IMR-90 (cell line): ENCODE measurements at places on chromosomes 12 and 14. TPM values are rescaled to one million over a fixed set of nuclear protein-coding genes. Genes with fewer than 3 reads are reported as not detected.

GRCh38 chr12:104727726-104728465 is 230.2 kb downstream of the SLC41A2 start:
- no peak overlapping the region for H3K27ac ChIP-seq

- H3K4me1 ChIP-seq: no peaks in the 10 kb centered on the region
- H3K27ac ChIP-seq: no peak overlapping the region
- H3K4me3 ChIP-seq: no peak overlapping the region
- H3K27me3 ChIP-seq: no peaks in the 10 kb centered on the region
Measured at GRCh38 chr12:131035245-131035681, 81.6 kb downstream of the ADGRD1 start.

DNA sequence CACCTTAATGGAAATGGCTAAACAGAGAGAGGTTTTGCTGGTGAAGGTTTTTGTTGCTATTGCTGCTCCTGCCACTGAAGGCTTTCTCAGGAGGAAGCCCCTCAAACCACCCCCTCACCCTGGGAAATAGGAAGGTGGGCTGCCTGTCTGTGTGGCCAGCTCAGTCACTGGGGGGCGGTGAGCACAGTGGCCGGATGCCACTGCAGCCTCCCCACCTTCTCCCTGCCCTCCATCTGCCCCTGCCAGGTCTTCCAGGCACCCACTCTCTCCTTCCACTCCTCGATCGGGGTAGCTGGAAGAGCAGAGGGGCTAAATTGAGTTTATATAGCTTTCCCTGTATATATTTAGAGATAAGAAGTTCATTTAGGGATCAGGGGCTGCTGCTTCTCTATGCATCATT is 80.8 kb downstream of the PAPOLA start:
- H3K4me3 ChIP-seq: no peak overlapping the region
- H3K4me1 ChIP-seq: no peaks in the 10 kb centered on the region
- no peak for DNase-seq
- H3K27me3 ChIP-seq: peaks cover 48% of the 10 kb centered on the region
- H3K27ac ChIP-seq: no peak overlapping the region

DNA sequence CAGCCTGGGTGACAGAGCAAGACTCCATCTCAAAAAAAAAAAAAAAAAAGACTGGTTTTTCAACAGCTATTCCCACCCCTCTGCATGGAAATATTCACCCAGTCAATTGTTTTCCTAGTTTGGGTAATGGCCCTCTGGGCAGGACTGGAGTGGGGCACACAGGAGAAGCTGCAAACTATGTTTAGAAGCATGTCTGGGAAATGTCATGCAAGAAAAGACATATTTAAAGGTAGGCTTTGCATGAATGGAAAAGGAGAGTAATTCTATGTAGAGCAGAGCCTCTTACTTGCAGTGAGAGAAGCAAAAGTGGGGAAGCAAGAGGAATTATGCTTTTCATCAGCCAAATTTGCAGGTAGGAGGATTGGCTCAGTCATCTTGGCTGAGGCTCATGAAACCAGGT is 276.5 kb upstream of the PLEKHG7 start:
- H3K36me3 ChIP-seq: no peaks in the 10 kb centered on the region
- no peak for DNase-seq
- no peaks in the 10 kb centered on the region for H3K4me1 ChIP-seq

- DNase-seq: no peak
- no peak overlapping the region for H3K4me3 ChIP-seq
- H3K4me1 ChIP-seq: no peaks in the 10 kb centered on the region
- H3K27me3 ChIP-seq: no peaks in the 10 kb centered on the region
Measured at GRCh38 chr12:128338386-128339125, 71.6 kb downstream of the TMEM132C start.

DNA sequence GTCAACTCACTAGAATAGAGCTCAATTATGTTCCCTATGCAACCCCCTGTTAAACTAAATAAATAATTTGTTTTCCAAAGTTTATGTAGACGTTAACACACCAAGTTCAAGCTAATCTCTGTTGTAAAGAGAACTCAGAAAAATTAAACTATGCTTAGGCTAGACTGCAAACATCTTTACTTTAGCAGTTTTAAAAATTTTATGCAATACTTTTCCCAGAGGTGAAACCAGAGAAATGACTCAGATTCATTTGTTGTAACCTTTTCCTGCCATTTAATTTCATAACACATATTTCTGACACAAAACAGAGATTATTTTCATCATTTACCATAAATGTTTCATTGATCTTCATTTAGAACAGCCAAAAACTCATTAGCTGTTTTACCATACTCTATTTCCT is 27.4 kb downstream of the ABCC9 start:
- H3K27ac ChIP-seq: no peak overlapping the region
- no peaks in the 10 kb centered on the region for H3K4me1 ChIP-seq
- DNase-seq: no peak
- no peak overlapping the region for H3K4me3 ChIP-seq
- no peaks in the 10 kb centered on the region for H3K36me3 ChIP-seq

DNA sequence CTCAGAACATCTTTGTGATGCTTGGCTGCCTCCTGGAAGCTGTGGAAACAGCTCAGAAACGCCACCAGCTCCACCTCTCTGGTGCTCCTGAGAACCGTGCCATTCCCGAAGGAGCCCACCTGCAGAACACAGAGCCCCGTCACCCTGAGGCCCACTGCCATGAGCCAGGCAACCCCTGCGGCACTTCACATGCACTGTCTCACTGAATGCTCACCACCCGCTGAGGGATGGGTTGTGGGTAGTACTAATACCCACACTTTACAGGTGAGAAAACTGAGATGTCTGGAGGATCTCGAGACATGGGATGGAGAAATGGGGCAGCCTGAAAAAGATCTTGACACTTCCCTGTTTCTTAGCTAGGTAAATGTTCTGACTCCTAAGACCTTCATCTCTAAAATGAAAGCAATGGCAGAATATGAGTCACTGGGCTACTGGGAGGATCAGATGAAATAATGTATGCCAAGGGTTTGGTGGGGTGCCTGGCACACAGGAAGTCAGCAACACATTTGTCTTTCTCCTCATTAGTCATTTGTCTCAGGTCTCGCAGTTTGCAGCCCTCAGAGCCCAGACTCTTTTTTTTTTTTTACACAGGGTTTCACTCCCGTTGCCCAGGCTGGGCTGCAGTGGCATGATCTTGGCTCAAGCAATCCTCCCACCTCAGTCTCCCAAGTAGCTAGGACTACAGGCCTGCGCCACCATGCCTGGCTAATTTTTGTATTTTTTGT is 5.3 kb downstream of the OASL start:
- no peak for DNase-seq
- no peaks in the 10 kb centered on the region for H3K36me3 ChIP-seq
- H3K4me1 ChIP-seq: no peaks in the 10 kb centered on the region
- H3K27ac ChIP-seq: no peak overlapping the region

The CLEC1B gene
- not detected in 2 replicates for total RNA-seq

The NACA gene
- 1,223 and 1,512 TPM in 2 replicates for total RNA-seq

The SOX5 gene
- total RNA-seq: 11.9 and 13.1 TPM in 2 replicates

The OAS2 gene
- total RNA-seq: under 0.01 TPM in 1 of 2 replicates, not detected in the other

The PLBD1 gene
- under 0.01 TPM in 1 of 2 replicates, not detected in the other for total RNA-seq
